ENCODE measurements at places on chromosomes 4 and X.

DNA sequence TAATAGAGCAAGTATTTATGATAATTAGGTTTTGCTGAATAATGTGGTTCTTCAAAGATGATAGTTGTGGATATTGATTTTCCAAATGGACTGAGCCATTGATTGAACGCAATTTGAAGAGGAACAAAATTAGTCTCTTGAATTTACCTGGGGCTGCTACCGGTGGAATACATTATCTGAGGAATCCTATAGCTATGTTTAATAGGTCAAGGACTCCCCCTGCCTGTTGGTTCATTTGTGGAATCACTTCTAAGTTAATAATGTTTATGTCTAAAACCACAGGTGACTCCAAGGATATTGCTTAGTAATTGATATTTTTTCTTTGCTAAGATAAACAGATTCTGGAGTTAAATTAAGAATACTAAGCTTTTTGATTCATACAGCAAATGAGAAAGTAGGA lies 576.0 kb upstream of the PABPC4L start:
- no peak for DNase-seq
- H3K27me3 ChIP-seq: no peaks in the 10 kb centered on the region
- no peaks in the 10 kb centered on the region for H3K4me1 ChIP-seq
- no peak overlapping the region for H3K27ac ChIP-seq
- no peaks in the 10 kb centered on the region for H3K36me3 ChIP-seq
- no peak overlapping the region for H3K4me3 ChIP-seq

DNA sequence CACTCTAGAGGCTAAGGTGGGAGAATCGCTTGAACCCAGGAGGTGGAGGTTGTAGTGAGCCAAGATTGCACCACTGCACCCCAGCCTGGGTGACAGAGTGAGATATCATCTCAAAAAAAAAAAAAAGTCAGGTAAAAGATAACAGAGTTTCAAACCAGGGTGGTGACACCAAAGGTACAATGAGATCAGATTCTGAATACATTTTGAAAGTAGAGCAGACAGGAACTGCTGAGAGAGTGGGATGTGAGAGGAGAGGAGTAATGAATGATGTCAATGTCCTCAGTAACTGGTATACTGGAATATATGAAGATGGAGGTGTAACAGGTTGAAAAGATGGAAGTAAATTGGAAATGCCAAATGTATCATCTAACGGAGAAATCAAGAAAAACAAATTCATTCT lies 135.6 kb downstream of the CAMK2D start:
- DNase-seq: no peak
- H3K27me3 ChIP-seq: no peaks in the 10 kb centered on the region

DNA sequence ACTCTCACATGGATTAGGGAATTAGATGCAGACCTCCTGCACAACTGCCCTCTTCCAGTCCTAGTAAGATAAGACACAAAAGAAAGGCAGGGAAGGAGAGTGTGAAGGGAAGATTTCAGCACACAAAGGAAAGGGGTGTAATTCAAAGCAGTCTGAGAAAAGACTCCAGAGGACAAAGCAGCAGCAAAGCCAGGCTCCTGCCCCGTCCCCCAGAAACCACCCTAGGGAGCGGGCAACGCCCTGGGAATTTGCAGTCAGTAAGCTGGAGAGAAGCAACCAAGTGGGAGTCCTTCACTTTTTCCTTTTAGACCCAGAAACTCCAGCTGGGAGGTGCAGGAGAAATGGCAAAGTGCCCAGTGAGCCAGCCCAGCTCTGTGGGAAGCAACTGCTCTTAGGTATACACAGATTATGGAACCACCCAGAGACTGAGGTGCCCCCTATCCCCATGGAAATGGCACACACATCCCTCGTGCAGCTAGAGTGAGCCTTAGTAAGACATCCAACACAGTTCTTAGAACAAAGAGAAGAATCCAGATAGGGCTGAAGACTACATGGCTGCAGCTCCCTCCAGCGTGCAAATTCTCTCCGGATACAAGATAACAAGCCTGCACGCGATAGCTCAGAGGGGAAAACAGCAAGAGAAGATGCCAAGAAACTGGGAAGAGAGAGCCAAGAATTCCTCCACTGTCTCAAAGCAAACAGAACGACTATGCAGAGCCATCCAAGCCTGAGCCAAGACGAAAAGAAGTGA lies 26.5 kb upstream of the IRAK1 start:
- no peak for DNase-seq
- H3K27ac ChIP-seq: peak overlapping the region; percentile 71
- H3K27me3 ChIP-seq: no peaks in the 10 kb centered on the region
- peaks cover 3% of the 10 kb centered on the region for H3K36me3 ChIP-seq
- no peak overlapping the region for H3K4me3 ChIP-seq

DNA sequence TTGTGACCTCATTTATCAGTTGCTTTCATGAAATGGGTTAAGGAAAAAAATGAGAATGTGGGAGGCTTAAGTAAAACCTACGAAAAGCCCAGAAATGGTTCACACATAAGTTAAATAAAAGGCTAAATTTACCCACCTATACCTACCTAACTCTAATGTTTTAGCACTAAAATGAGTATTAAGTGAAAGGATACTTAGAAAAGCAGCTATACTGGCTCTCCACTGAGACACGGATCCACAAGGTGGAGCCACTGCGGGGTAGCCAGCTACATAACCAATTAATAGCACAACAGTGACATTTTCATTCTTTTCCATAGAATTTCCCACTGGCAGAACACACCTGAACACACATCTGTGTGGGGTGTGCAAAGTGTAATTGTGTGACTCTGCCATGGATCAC lies 101.9 kb downstream of the MAML3 start:
- no peaks in the 10 kb centered on the region for H3K27me3 ChIP-seq
- H3K36me3 ChIP-seq: no peaks in the 10 kb centered on the region
- DNase-seq: no peak
- no peak overlapping the region for H3K4me3 ChIP-seq
- H3K27ac ChIP-seq: no peak overlapping the region

GRCh38 chrX:56726605-56727004 lies 2.4 kb upstream of the NBDY start:
- peak; percentile 79 for DNase-seq
- peaks cover 16% of the 10 kb centered on the region for H3K27me3 ChIP-seq
- no peak overlapping the region for H3K27ac ChIP-seq
- no peak overlapping the region for H3K4me3 ChIP-seq
- no peaks in the 10 kb centered on the region for H3K4me1 ChIP-seq

DNA sequence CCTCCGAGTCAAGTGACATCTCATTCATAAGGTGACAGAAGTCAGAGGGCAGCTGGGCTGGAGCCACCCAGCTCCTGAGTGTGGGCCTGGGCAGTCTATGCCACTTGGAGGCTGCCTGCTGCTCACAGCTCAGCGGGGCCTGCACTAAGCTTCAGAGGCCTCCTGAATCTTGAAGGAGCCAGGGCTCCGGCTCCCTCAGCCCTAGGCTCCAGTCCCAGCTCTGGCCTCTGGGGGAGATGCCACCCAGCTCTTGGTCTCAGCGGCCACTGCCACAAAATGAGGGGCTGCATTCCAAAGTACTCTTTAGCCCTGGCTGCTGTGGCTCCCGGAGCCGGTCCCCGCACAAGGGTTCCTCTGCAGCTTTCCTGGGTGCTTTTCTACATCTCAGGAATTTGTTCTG lies 32.7 kb upstream of the PSAPL1 start:
- H3K4me3 ChIP-seq: no peak overlapping the region
- H3K36me3 ChIP-seq: no peaks in the 10 kb centered on the region
- no peaks in the 10 kb centered on the region for H3K27me3 ChIP-seq

DNA sequence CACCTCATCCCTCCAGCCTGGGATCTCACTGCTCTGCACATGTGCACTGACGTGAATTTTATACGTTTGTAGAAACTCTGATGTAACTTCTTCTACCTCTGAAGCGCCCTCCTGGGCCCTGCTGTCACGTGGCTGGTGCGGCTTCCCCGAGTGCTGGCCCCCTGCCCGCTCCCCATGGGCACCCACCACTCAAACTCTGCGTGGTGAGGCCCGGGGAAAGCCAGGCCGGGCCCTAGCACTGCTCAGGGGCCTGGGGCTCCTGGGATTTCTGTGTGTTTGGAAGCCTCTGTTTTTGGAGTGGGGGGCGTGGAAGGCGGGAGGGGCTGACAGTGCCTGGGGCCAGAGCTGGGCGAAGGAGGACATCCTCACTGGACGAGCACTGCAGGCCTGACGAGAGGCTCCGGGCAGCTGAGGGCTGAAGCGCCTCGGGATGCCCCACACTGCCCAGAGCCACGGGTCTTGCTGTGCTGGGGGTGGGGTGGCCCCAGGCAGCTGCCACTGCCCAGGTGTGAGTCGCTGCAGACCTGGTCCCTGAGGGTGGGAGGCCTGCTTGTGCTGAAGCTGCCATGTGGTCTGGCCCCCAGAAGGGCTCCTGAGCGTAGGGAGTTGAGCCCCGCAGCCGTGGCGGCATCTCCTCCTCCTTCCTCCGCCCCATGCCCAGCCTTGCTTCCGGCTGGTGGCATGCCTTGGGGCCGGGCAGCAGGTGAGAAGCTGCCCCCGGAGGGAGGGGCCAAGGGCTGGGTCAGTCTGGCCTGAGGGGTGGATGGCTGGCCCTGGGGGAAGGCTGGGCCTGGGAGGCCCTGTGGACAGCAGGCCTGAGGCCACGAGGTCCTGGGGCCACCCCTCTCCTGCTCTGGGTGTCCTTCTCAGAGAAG lies 7.7 kb downstream of the NAT8L start:
- H3K27me3 ChIP-seq: no peaks in the 10 kb centered on the region
- H3K4me3 ChIP-seq: no peak overlapping the region
- no peak for DNase-seq
- peaks cover 92% of the 10 kb centered on the region for H3K36me3 ChIP-seq

- no peak overlapping the region for H3K4me3 ChIP-seq
- DNase-seq: no peak
- no peaks in the 10 kb centered on the region for H3K27me3 ChIP-seq
- no peaks in the 10 kb centered on the region for H3K4me1 ChIP-seq
- no peaks in the 10 kb centered on the region for H3K36me3 ChIP-seq
Measured at GRCh38 chr4:16814361-16814760, 84.1 kb downstream of the LDB2 start.

DNA sequence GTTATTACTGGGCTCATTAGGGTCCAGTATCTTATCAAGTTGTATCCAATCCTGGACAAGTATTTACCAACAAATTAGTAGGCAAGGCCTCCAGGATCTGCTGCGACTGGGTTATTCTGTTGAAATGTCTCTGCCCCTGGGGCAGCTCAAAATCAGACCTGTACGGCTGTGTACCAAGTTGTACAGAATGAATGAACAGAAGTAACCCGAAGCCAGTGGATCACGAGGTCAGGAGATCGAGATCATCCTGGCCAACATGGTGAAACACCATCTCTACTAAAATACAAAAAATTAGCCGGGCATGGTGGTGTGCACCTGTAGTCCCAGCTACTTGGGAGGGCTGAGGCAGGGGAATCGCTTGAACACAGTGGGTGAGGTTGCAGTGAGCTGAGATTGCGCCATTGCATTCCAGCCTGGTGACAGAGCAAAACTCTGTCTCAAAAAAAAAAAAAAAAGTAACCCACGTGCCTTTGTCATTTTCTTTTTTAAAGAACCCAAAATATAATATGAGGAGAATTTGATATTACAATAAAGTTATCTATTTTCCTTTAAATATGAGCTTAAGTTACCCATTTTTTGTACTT lies 127.3 kb downstream of the CBR4 start:
- no peaks in the 10 kb centered on the region for H3K27me3 ChIP-seq
- peaks cover 3% of the 10 kb centered on the region for H3K4me1 ChIP-seq
- no peak for DNase-seq

DNA sequence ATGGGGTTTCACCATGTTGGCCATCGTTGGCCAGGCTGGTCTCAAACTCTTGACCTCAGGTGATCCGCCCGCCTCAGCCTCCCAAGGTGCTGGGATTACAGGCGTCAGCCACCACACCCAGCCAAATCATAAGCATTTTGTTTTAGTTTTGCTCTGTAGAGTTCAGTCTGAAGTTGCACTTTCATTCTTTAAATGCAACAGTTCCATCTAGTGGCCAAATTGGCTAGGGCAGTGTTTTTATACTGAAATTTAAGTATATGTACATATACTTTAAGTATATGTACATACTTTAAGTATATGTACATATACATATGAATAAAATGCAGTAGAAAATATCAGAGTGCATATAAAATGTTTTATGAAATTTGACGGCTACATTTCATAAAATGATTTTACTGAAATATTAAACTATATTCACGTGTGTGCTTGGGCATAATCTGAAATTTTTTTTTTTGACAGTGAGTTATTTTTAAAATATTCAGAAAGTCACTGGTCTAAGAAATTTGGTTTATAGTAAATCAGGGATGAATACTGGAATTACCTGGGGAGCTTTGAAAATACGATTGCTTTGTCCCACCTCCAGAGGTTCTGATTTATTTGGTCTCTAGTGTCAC lies 145.5 kb downstream of the NWD2 start:
- no peak overlapping the region for H3K27ac ChIP-seq
- no peaks in the 10 kb centered on the region for H3K27me3 ChIP-seq
- DNase-seq: peak; percentile 56
- no peaks in the 10 kb centered on the region for H3K36me3 ChIP-seq
- peaks cover 19% of the 10 kb centered on the region for H3K4me1 ChIP-seq
- no peak overlapping the region for H3K4me3 ChIP-seq

DNA sequence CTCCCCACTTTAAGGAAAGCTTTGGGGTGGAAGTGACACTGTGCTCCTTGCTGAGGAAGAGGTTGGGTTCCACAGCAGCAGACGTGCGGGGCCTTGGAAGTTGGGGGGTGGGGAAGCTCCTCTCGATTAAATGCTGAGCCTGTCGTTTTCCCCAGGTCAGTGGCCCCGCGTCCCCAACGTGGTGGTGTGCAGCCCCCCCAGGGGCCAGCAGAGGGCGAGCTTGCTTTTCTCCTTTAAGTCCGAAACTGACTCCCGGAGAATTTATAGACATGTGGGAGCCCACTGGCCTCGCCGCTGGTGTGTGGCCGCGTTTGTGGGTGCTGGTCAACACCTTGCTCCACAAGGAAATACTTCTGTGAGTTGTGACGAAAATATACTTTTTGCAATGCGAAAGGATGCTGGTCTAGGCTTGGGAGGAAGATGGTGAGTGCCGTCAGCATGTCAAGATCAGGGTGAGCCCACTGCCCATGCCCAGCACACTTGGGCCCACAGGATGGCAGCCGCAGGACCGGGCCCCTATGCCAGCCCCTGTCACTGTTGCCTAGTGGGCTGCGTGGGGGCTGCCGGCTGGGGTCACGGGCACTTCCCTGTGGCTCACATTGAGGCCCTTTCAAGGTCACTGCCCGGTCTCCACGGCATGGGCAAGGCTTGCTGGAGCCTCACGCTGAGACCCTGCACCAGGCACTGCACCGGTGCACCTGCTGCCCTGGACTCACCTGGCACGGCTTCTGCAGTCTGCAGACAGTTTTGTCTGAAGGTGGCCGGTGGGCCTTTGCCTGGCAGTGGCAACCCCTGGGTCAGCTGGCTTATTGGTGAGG lies 9.4 kb downstream of the UVSSA start:
- H3K4me3 ChIP-seq: no peak overlapping the region
- H3K36me3 ChIP-seq: peaks cover 92% of the 10 kb centered on the region
- H3K27ac ChIP-seq: no peak overlapping the region
- no peaks in the 10 kb centered on the region for H3K27me3 ChIP-seq
- no peak for DNase-seq

GRCh38 chrX:120549483-120550452 lies 11.0 kb downstream of the CUL4B start:
- H3K4me3 ChIP-seq: no peak overlapping the region
- no peaks in the 10 kb centered on the region for H3K27me3 ChIP-seq
- no peaks in the 10 kb centered on the region for H3K36me3 ChIP-seq
- no peaks in the 10 kb centered on the region for H3K4me1 ChIP-seq
- H3K27ac ChIP-seq: no peak overlapping the region

Data from spinal cord (tissue), 10 donors.